Tibial artery (tissue), 4 donors: ENCODE measurements at places on chromosomes 6 and 20.

- DNase-seq = no peak
Observed at GRCh38 chr6:87806635-87807034, 104.6 kb upstream of the AKIRIN2 start.

DNA sequence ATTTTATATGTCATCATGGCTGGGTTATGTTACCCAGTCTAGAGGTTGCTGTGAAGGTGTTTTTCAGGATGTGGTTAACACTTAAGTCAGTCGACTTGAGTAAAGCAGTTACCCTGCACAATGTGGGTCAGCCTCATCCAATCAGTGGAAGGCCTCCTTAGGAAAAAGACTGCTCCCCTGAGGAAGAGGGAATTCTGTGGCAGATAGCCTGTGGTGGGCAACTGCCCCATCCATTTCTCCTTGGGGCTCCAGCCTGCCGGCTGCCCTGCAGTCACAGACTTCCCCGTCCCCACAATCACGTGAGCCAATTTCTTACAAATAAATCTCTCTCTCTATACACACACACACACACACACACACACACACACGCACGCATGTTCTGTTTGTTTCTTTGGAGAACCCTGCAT lies 34.5 kb upstream of the MPC1 start:
- peak; percentile 10 for DNase-seq

GRCh38 chr6:34143884-34144580 lies 1.9 kb downstream of the GRM4 start:
- DNase-seq = no peak

DNA sequence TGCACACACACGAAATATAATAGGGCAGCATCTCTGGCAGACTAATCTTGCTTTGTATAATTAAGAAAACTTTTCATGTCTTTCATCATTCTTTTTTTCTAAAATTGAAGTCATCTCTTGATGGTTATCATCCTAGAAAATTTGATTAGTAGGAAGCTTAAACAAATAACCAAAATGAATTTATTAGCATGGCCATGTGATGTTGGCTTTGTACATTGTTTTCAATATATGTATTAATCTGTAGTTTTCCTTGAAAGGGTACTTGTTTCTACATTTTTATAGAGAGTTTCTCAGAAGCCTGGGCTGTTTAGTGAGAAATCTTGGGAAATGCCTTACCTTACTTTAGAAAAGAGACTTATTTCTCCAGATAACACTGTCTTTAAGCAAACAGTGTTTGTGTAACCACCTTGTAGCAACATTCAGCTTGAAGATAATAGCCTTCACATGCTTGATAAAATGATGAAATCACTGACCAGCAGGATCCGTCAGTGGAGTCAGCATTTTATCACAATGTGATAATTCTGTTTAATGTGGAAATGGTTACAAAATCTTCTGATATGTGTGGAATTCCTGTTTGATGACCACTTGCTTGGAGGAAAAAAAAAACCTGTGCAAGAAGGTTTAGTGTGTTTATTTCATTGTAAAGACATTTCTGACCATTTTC lies 147.8 kb downstream of the MACROD2 start:
- DNase-seq = no peak

DNA sequence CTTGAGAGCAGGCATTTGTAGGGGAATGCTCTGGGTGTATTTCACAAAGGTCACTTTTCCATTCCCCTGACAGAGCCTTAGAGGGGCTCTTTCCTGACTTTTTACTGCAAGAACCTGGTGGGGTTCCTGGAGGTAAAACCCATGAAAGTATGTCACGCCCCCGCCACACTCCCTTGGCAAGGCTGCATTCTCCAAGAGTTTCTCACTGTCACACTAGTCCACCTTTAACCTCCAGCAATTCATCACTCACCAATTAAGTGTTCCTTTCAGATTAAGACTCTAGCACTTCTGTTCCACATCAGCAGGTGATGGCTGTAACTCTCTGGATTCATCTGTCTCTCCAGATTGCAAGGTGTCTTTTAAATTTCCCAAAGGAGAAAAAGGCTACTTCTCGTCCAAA lies 32.7 kb upstream of the NKX2-4 start:
- no peak for DNase-seq

GRCh38 chr20:53625311-53626129 lies 31.9 kb upstream of the ZNF217 start:
- no peak for DNase-seq

- no peak for DNase-seq
Observed at GRCh38 chr20:39716796-39717341, 754.7 kb downstream of the DHX35 start.

DNA sequence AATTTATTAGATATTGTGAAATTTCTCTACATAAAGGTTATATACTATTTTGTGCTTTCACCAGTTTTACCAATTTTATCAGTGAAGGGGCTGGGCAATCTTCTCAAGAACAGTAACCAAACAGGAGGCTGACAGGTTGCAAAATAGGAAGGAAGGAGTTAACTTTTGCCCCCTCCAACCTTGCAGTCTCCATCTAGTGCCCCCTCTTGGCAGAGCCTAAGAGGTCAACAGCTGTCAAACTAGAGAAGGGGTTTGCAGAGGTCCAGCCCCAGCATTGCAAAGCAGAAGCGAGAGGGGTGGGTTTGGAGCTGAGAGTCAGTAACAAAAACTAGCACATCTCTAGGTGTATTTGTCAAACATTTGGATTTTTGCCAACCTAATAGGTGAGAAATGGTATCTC lies 391.0 kb downstream of the CDC5L start:
- no peak for DNase-seq

DNA sequence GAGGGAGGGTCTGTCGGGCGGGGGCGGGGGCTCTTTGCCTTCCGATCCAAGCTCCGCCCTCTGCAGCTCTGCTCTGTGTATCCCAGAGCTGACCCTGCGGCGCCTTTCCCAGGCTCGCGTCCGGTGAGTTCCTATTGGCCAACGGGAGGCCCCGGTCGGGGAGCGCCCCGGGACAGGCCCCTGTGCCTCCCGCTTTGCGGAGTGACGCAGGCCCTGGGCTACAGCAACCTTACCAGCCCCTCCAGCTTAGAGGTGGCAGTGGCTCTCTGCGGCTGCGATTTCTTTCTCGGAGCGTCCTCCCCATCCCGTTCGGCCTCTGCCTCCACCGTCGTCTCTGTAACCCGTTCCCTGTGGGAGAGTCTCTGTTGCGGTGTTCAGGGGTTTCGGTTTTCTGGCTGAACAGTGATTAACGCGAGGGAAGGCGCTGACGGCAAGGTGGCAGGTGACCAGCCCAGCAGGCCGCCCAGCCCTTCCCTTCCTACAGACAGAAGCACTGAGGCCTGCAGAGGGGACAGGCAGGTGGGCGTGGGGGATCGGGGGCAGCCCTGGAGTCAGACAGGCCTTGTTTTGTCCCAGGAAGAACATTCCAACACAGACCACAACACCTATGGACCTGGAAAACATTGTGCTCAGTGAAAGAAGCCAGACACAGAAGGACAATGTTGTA lies 18.1 kb upstream of the CEBPB start:
- DNase-seq = peak; percentile 88

DNA sequence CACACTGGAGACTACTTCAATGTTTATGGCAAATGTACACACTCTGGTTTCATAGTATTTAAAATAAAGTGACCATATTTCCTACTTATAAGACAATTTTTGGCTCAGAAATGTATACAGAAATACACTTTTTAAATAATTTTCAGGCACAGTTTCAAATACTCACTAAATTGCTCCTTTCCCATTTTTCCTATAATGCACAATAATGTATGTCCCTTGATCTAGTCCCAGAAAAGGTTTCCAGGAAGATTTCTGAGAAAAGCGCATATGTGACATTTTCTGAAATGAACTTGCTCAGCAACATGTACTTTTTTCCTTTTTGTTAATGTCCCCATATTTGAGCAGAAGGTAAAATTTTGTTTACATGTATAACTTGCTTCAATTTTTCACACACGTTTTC lies 591.4 kb downstream of the CD109 start:
- DNase-seq = no peak

DNA sequence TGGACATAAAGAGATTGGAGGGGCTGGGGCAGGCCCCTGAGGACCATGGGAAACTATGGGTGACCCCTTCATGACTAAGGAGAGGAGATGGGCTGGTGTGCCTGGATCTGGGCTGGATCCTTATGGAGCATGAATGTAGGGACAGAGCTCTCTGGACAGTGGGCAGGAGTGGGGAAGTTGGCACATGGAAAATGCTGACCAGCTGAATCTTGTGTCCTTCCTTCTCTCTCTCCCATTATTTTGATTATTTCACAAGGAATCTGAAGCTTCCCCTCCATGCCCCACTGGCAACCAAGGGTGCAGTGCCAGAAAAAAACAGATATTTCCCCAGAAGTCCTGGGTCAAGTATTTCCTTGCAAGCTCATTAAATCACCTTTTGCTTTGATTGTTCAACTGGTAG lies 175.2 kb downstream of the DHX35 start:
- no peak for DNase-seq

DNA sequence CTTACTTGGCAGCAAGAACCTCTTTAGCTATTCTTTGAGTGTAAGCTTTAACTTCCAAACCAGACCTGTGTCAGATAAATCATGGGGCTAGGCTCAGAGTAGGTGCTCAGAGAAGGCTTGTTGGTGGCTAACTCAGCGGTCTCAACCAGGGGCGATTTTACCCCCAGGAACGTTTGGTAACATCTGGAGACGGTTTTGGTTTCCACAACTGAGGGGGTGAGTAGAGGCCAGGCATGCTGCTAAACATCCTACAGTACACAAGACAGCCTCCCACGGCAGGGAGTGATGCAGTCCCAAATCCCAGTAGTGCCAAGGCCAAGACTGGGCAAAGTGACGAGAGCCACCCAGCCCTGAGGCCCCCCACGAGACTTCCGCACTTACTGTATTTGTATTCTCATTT lies 59.2 kb downstream of the RAB44 start:
- no peak for DNase-seq

- no peak for DNase-seq
Observed at GRCh38 chr6:5899216-5900045, 107.3 kb downstream of the NRN1 start.
